ENCODE measurements at places on chromosomes 4 and X. TPM values are rescaled to one million over a fixed set of nuclear protein-coding genes. Genes with fewer than 3 reads are reported as not detected.

Gene P2RY8
- not detected for total RNA-seq

Gene TEX13B
- not detected for total RNA-seq

DNA sequence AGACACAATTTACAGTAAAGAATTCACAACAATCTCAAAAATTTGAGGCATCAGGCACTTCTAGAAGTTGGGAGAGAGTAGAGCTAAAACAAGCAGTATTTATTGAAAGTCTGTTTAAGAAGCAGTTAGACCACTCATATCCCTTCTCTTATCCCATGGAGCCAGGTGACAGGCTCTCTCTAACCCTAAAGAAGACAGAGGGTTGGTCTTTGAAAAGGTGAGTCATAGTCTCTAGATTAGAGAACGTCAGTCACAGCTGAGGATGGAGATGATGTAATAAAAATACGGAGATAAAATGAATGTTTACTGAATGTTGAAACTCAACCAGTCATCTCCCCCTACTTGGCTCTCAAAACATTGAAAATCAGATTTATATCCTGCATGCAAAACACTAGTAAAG lies 223.8 kb downstream of the CHIC2 start:
- DNase-seq: no peak

GRCh38 chr4:31084806-31085416 lies 364.7 kb downstream of the PCDH7 start:
- DNase-seq: no peak

DNA sequence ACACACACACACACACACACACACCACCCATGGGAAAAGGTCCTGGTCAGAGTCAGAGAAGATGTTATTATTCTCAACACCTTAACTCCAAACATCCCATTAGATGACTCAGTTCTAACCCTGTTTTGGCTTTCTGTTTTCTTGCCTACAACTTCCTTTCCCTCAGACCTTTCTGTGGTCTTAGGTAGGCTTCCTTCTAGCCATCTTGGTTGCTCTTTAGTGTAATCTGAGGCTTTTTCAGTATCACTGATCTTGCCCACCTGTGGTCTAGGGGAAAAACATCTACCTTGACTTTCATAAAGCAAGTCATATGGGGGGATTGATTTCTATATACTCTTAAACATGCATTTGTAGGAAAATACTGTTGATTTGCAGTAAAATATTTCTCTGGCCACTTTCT lies 56.9 kb downstream of the ATG4A start:
- no peak for DNase-seq

Gene BMP3
- total RNA-seq: not detected

Measured in NCI-H460 (cell line).